ENCODE measurements at places on chromosomes 4 and X.

DNA sequence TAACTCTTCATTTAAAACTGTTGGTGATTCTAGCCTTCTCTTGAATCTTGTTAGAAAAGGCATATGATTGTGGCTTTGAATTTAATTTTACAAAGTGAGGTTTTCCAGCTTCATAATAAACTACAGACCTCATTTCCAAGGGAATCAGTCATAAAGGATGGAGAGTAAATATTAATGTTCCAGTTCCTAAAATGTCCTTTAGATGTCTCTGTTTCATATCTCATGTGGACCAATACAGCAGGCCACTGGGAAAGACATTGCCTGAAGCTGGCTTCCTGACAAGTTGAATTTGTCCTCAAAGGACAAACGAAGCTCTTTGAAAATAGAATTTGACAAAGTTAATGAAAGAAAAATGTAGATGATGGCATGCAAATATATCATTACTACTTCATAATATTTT is 125.4 kb downstream of the ZNF330 start:
- no peak for DNase-seq

DNA sequence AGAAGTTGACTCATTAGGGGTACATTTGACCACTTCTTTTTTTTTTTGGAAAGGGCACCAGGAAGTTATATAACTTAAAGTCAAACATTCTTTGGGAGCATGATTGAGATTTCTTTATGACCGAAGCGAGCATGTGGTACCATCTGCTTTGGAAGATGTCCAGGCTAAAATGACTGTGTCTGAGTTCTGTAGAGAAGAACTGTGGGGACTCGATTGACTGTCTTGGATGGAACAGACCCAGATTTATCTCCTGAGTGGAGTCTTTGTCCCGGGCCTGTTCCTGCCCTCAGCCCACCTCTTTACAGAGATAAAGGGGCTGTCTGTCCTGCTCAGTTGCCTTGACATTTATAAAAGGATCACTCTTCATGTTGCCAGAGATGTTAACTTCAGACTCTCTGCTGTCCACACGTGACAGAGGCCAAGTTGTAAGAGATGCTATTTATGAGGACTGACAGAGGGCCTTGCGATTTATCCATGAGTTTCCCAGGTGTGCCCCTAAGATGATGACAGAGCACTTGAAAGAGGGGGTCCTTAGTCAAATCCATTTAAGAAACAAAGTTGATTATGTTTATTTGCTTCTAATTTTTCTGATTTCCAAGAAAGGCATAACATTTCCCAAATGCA is 16.8 kb downstream of the SMIM20 start:
- no peak for DNase-seq

GRCh38 chr4:105106426-105106825 is 40.2 kb upstream of the TET2 start:
- DNase-seq = no peak

DNA sequence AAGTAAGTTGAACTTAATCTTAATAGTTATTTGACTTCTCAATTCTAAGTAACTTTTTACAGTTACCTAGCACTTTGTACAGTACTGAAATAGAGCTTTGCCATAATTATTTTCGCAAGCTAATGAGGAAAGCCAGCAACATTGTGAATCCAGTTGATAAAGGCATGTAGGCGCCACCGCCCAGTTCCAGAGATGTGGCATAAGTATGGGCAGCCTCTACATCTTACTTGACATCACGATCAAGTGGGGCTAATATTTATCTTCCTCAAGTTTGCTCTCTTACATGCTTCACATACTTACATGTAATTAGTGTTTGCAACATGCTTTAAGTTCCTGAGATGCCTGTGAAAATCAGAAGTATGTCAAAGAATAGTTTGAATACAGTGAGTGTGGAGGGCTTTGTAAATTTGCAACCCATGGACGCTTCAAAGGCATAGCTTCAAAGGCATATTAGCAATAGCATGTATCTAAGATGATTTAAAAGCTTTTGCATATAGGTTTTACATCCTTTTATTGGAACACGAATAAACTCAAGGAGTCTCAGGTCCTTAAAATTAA is 34.9 kb upstream of the VCX3B start:
- no peak for DNase-seq

DNA sequence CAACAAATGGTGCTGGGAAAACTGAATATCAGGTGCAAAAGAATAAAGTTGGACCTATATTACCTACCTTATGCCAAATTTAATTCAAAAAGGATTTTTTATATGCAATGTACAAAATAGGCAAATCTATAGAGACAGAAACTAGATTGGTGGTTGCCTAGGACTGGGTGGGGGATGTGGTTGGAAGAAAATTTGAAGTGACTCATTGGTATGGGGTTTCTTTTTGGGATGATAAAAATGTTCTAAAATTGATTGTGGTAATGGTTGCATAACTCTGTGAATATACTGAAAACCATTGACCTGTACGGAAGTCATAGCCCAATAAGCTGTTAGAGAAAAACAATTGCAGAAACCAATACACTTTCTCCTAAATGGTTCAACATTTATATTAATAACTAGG is 72.1 kb downstream of the COL4A5 start:
- DNase-seq = no peak

- DNase-seq = no peak
Measured at GRCh38 chrX:71992711-71993110, 82.1 kb downstream of the NHSL2 start.

- DNase-seq = no peak
Measured at GRCh38 chr4:187491959-187492358, 503.6 kb upstream of the ZFP42 start.

DNA sequence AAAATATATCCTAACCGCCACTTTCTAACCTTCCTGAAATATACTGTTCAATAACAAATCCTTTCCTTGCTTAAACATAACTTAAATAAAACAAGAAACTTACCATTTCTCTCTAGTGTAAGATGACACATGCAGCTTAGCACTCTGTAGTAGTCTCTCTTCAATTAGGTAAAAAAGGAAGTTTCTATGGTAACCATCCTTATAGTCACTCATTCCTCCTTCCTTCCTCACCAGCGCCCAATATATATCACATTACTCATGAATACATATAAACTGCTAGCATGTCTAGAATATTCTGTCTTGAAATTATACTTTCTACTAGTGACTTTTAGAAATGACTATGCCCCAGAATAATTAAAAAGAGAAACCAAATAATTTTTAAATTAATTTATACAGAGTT is 112.2 kb downstream of the SNCA start:
- DNase-seq = no peak

DNA sequence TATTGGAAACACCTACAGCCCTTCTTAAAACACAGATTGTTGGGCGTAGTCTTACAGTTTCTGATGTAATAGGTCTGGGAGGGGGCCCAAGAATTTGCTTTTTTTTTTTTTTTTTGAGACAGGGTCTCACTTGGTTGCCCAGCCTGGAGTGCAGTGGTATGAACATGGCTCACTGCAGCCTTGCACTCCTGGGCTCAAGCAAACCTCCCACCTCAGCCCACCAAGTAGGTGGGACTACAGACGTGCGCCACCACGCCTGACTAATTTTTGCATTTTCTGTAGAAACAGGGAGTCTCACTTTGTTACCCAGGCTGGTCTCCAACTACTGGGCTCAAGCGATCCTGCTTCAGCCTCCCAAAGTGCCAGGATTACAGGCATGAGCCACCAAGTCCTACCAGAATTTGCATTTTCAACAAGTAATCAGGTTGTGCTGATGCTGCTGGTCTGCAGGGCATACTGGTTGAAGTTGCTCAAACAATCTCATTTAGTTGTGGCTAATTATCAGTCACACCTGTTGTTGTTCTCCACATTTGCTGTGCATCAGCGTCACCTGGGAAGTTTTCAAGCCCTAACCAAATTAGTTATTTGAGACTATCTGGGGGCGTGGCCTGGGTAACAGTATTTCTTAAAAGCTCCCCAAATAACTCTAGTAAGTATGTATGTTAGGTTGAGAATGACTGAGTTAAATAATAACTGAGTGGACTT is 14.0 kb downstream of the TMEM154 start:
- DNase-seq = no peak

- DNase-seq = no peak
Measured at GRCh38 chr4:86368433-86368832, 8.6 kb upstream of the MAPK10 start.

DNA sequence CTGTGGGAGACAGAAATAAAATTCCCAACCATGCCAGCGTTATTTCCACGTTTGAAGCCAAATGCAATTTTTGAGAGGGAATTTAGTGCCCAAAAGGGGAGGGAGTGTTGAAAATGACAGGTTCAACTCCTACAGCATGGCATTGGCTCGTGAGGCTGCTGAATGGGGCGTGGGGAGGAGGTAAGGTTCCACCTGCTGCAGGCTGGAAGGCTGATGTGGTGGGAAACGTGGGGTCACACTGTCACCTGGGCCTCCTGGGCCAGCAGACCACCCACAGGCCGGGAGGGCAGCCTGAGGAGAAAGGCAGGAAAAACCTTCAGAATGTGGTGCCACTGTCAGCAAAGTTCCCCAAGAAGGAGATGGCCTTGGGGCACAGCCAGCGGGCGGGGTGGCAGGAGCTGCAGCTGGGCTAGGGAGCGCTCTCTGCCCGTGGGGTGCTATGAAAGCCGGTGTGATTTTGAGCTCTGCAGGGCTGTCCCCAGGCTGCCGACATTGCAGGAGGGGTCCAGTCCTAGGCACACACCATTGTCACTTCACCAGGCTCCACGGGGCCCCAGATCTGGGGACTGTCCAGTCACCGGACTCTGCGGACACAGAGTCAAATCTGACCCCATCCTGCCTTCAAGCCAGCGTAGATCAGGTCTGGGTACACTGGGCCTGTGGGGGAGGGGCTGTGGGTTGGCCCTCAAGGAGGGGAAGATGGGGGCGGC is 19.6 kb downstream of the MSANTD1 start:
- no peak for DNase-seq

- no peak for DNase-seq
Measured at GRCh38 chrX:134469486-134469885, 9.5 kb downstream of the HPRT1 start.

- DNase-seq = no peak
Measured at GRCh38 chr4:56149591-56149990, 200.8 kb downstream of the CEP135 start.

- DNase-seq = no peak
Measured at GRCh38 chr4:80182237-80182866, 15.0 kb upstream of the PRDM8 start.

- DNase-seq = no peak
Measured at GRCh38 chrX:44178274-44179053, 165.0 kb downstream of the EFHC2 start.

- no peak for DNase-seq
Measured at GRCh38 chrX:6708041-6708440, 173.1 kb upstream of the VCX3A start.

- DNase-seq = no peak
Measured at GRCh38 chr4:80196259-80196921, 913 bp upstream of the PRDM8 start.
